Mesenchymal stem cell (in vitro differentiated cells and primary cell): ENCODE measurements at places on chromosomes 13 and 19.

DNA sequence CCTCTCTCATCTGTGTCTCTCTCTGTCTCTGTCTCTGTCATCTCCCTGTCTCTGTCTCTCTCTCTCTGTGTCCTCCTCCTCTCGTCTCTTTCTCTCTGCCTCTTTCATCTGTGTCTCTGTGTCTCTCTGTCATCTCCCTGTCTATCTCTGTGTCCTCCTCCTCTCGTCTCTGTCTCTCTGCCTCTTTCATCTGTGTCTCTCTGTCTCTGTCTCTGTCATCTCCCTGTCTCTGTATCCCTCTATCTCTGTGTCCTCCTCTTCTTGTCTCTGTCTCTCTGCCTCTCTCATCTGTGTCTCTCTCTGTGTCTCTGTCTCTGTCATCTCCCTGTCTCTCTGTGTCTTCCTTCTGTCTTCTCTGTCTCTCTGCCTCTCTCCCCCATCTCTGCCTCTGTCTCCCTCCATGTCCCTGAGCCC, 551 bp upstream of the EBI3 start:
- H3K27me3 ChIP-seq: peaks cover 43% of the 10 kb centered on the region
- H3K4me3 ChIP-seq: no peak overlapping the region
- H3K27ac ChIP-seq: peak overlapping the region; percentile 48
- H3K36me3 ChIP-seq: no peaks in the 10 kb centered on the region
- DNase-seq: no peak

DNA sequence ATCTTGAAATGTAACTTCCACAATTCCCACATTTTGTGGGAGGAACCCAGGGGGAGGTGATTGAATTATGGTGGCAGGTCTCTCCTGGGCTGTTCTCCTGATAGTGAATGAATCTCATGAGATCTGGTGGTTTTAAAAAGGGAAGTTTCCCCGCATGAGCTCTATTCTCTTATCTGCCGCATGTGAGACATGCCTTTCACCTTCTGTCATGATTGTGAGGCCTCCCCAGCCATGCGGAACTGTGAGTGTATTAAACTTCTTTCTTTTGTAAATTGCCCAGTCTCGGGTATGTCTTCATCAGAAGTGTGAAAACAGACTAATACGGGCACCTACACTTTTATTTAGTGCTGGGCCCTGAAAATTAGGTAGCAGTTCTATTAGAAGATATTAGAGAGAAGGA, 45.8 kb downstream of the TNFSF13B start:
- H3K27ac ChIP-seq: no peak overlapping the region
- no peak overlapping the region for H3K4me3 ChIP-seq
- no peaks in the 10 kb centered on the region for H3K36me3 ChIP-seq
- no peaks in the 10 kb centered on the region for H3K27me3 ChIP-seq
- H3K4me1 ChIP-seq: no peaks in the 10 kb centered on the region
- DNase-seq: no peak

GRCh38 chr13:112711528-112712265, 21.9 kb downstream of the ATP11A start:
- H3K27me3 ChIP-seq: no peaks in the 10 kb centered on the region
- no peaks in the 10 kb centered on the region for H3K36me3 ChIP-seq
- H3K4me1 ChIP-seq: peaks cover 16% of the 10 kb centered on the region
- peak overlapping the region; percentile 57 for H3K27ac ChIP-seq
- DNase-seq: peak; percentile 98

- H3K27ac ChIP-seq: no peak overlapping the region
- H3K4me1 ChIP-seq: no peaks in the 10 kb centered on the region
- H3K4me3 ChIP-seq: no peak overlapping the region
- peaks cover 5% of the 10 kb centered on the region for H3K36me3 ChIP-seq
- no peaks in the 10 kb centered on the region for H3K27me3 ChIP-seq
Observed at GRCh38 chr13:33144358-33144784, 128.1 kb downstream of the KL start.

GRCh38 chr13:94902722-94903407, 190.5 kb upstream of the SOX21 start:
- H3K27me3 ChIP-seq: no peaks in the 10 kb centered on the region
- no peaks in the 10 kb centered on the region for H3K4me1 ChIP-seq
- no peak for DNase-seq
- H3K36me3 ChIP-seq: no peaks in the 10 kb centered on the region

DNA sequence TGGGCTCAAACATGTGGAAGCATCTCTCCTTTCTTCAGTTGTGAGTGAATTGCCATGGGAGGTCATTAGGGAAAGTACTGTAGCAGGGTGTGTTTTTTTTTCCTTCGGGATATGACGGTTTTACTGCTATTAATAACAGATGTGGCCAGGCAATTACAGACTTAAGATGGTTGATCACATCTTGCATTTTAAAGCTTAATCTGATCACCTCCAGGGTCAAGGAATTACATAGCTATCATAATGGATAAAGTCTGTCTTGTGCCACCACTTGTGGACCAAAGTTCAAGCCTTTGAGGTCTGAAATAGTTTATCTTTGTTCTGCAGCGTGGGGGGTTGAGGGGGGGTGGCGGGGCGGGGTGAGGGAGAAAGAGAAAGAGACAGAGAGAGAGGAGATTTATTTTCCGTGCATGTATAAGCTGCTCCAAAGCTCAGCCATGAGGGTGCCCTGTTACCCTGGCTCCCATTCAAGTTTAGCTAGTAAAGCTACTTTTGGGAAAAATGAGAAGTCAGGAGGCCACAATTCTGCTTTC, 5.5 kb upstream of the SERP2 start:
- no peaks in the 10 kb centered on the region for H3K36me3 ChIP-seq
- DNase-seq: peak; percentile 52
- H3K27me3 ChIP-seq: no peaks in the 10 kb centered on the region
- no peak overlapping the region for H3K27ac ChIP-seq
- H3K4me3 ChIP-seq: peak overlapping the region; percentile 16

DNA sequence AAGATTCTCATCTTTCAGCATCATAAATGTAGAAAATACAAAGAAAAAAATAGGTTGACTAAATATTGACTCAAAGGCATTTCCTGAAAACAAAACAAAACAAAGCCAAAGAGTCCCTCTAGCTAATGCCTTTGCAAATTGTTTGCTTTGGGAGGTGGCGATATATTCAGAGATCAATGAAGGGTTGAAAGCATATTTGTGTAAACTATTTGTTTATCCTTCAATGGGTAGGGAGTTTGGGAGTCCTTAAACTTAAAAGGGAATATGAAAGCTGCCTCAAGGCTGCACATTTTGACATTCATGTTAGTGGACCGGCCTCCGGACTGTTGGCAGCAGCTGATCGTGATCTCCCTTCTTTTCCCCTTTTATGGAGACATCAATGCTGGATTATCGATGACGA, 257.5 kb downstream of the ITGBL1 start:
- H3K36me3 ChIP-seq: peaks cover 29% of the 10 kb centered on the region
- H3K27me3 ChIP-seq: no peaks in the 10 kb centered on the region
- H3K4me1 ChIP-seq: no peaks in the 10 kb centered on the region
- H3K4me3 ChIP-seq: no peak overlapping the region
- DNase-seq: no peak

DNA sequence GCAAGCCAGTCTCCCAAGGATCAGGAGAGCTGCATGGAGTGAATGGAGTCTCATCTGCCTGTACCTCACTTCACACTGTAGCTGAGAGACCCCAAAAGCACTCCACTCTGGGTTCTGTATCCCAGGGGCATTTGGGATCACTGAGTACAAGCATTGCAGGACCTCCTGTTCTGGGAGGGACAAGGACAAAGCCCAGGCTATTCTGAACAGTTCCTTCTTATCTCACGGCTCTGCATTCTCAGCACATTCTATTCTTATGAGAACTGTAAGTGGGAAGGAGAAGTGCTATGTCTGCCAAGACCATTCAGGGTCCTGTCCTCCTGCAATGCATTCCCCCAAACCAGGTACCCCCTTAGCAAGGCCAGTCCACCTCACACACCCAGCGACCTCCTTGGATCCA, 42.8 kb downstream of the RNF6 start:
- H3K27ac ChIP-seq: no peak overlapping the region
- DNase-seq: no peak
- H3K4me3 ChIP-seq: no peak overlapping the region
- H3K36me3 ChIP-seq: no peaks in the 10 kb centered on the region

GRCh38 chr13:112859128-112859816, 109.7 kb upstream of the MCF2L start:
- no peaks in the 10 kb centered on the region for H3K27me3 ChIP-seq
- H3K4me1 ChIP-seq: peaks cover 11% of the 10 kb centered on the region
- H3K27ac ChIP-seq: no peak overlapping the region
- no peak overlapping the region for H3K4me3 ChIP-seq
- peaks cover 47% of the 10 kb centered on the region for H3K36me3 ChIP-seq

GRCh38 chr13:96850538-96851145, 143.6 kb downstream of the OXGR1 start:
- H3K4me1 ChIP-seq: no peaks in the 10 kb centered on the region
- no peak overlapping the region for H3K4me3 ChIP-seq
- H3K27ac ChIP-seq: no peak overlapping the region
- no peak for DNase-seq
- no peaks in the 10 kb centered on the region for H3K27me3 ChIP-seq

- H3K27ac ChIP-seq: peak overlapping the region; percentile 50
- no peaks in the 10 kb centered on the region for H3K36me3 ChIP-seq
- peak overlapping the region; percentile 37 for H3K4me3 ChIP-seq
- DNase-seq: peak; percentile 91
- peaks cover 32% of the 10 kb centered on the region for H3K4me1 ChIP-seq
- H3K27me3 ChIP-seq: no peaks in the 10 kb centered on the region
Observed at GRCh38 chr19:33177417-33177979, 16.6 kb upstream of the LRP3 start.

- peaks cover 7% of the 10 kb centered on the region for H3K4me1 ChIP-seq
- H3K36me3 ChIP-seq: peaks cover 13% of the 10 kb centered on the region
- peak overlapping the region; percentile 55 for H3K4me3 ChIP-seq
- no peak overlapping the region for H3K27ac ChIP-seq
- H3K27me3 ChIP-seq: no peaks in the 10 kb centered on the region
Observed at GRCh38 chr19:58355908-58356765, 2.8 kb upstream of the A1BG start.

GRCh38 chr13:60583911-60584753, 187.1 kb downstream of the TDRD3 start:
- DNase-seq: peak; percentile 39
- H3K27ac ChIP-seq: no peak overlapping the region
- H3K4me3 ChIP-seq: no peak overlapping the region
- no peaks in the 10 kb centered on the region for H3K36me3 ChIP-seq
